A549 treated with Mapracorat at 1 μM for 4 hours (cell line): ENCODE measurements at places on chromosomes 2 and 18. TPM values are rescaled to one million over a fixed set of nuclear protein-coding genes. Genes with fewer than 3 reads are reported as not detected.

The POTEJ gene
- not detected in 5 replicates for total RNA-seq

The CD226 gene
- 0.08 to 0.29 TPM (median 0.16 TPM) in 4 of 5 replicates, not detected in the other for total RNA-seq

The SFT2D3 gene
- total RNA-seq: 4.4 to 7.1 TPM (median 5.9 TPM) in 5 replicates

The BIRC6 gene
- 26.9 to 31.2 TPM (median 30.6 TPM) in 5 replicates for total RNA-seq

The GALNT1 gene
- 55.7 to 77.2 TPM (median 74.1 TPM) in 5 replicates for total RNA-seq
